ENCODE measurements at places on chromosomes 3 and 15.

- DNase-seq: peak; percentile 73
Measured at GRCh38 chr3:123750659-123751420, 133.3 kb downstream of the MYLK start.

DNA sequence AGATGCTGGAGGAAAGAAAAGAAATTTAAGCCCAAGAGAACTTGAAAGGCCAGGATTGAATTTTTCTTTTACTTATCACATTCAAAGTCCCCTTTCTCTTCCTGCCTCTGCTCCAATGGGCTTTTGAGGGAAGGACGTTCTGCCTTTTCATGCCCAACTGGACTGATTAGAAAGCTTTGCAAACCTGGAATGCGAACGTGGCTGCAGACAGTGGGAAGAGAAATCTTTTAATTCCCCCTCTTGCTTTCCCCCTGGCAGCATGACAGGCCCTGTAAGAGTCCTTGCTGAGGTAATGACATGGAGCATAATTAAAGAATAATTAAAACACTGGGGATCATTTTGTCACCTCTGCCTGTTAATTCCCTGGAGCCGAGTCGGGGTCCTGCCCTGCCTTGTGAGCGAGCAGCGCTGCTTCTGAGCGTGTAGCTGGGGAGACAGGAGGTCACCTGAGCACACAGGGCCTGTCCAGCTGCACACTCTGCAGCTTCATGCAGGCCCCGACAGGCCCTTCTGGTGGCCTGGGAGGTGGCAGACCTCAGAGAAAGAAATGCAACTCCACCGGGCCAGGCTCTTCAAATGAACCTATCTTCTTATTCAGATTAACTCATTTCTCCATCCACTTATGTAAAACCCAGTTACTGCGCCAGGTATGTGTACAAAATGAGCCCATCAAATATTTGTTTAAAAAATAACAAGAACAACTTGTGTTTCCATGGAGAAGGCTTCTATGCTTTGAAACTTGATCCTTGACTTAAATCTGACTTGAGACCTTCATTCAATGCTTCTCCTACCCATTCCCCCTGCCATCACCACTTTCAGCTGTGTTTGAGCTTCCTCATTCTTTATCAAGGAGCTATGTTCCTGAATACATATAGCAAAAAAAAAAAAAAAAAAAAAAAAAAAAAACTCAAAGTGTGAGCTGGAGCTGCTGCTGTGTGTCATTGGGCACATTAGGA, 628.2 kb upstream of the CFAP20DC start:
- DNase-seq: no peak

GRCh38 chr3:166860217-166860616, 519.9 kb downstream of the ZBBX start:
- no peak for DNase-seq

GRCh38 chr15:77983708-77984445, 93.6 kb downstream of the TBC1D2B start:
- no peak for DNase-seq

- no peak for DNase-seq
Measured at GRCh38 chr3:170889132-170889531, 19.1 kb upstream of the RPL22L1 start.

DNA sequence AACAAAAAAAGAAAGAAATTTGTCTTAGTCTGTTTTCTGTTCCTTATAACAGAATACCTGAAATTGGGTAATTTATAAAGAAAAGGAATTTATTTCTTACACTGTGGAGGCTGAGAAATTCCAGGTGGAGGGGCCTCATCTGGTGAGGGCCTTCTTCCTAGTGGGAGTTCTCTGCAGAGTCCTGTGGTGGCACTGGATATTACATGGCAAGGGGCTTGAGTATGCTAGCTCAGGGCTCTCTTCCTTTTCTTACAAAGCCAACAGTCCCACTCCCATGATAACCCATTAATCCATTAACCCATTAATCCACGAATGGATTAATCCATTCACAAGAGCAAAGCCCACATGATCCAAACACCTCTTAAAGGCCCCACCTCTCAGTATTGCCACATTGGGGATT, 2.9 kb upstream of the SATB1 start:
- no peak for DNase-seq

DNA sequence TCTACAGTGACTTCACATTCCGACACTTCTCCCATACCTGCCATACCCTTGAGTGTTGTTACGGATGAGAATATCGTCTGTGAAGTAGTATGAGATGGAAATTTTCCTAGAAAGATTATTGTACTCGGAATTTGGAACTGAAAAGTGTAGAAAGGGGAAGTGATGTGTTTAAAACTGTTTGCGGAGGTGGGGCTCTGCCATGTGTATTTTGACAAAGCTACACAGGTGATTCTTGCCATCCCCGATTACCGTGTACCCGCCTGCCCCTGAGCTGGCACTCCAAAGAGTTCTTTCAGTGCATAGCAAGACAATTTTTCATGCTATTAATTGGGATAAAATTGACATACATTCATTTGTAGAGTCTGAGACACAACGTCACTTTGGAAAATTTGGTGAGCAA, 81.7 kb downstream of the OPA1 start:
- DNase-seq: no peak

DNA sequence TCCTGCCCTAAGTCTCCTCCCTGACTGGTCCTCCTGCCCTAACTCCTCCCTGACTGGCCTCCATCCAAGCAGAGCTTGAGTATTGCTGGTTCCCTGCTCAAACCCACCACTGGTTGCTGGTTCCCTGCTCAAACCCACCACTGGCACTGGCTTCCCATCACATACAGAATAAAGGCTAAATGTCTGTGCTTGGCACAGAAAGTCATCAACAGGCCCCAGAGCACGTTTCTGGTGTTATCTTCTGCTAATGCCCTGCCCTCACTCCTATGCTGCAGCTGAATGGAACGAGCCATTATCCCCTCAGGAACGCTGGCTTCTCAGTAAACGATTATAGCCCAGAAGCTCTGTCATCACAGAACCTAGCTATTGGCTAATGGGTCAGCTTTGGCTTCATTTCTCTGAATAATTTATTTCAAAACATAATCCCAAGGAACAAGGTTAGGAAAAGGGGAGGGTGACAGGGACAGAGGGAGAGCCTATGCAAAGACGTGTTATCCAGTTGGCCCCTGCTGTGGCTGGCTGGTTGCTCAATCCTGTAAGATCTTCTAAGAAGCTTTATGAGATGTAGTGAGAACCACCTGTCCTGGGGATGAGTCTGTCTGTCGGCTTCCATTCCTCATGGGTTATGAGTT, 6.3 kb upstream of the MUC20 start:
- DNase-seq: no peak

- no peak for DNase-seq
Measured at GRCh38 chr3:85584779-85585356, 626.1 kb downstream of the CADM2 start.

- DNase-seq: no peak
Measured at GRCh38 chr3:28188686-28189085, 52.7 kb upstream of the CMC1 start.

GRCh38 chr15:27817258-27817657, 281.9 kb downstream of the OCA2 start:
- DNase-seq: no peak

GRCh38 chr3:196194542-196194915, 16.7 kb downstream of the ZDHHC19 start:
- DNase-seq: no peak

DNA sequence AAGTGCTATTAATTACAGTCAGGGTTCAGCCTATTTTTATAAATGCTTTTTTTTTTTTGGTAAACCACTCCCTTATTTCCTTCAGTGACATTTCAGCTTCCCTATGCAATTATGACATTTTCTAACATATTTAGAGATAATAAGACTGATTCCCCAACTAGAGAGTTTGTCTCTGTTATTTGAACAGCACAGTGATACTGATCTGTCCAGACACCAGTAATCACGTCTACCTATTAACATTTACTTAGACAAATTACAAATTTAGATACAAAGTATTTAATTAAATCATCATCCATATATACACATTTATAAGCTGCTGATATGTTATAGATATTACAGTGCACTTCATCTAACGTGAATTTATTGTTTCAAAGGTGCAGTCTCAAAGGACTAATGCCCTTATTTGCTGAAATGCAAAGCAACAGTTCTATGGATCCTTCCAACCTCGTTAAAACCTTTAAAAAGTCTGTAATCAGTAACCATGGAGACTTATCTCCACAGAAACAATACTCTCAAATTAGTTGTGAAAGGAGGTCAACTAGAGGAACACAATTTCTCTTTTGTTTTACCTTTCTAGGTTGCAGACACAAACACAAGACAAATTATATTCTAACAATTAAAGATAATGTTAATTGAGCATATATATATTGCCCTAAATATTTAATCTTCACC, 1531.1 kb downstream of the SI start:
- no peak for DNase-seq

DNA sequence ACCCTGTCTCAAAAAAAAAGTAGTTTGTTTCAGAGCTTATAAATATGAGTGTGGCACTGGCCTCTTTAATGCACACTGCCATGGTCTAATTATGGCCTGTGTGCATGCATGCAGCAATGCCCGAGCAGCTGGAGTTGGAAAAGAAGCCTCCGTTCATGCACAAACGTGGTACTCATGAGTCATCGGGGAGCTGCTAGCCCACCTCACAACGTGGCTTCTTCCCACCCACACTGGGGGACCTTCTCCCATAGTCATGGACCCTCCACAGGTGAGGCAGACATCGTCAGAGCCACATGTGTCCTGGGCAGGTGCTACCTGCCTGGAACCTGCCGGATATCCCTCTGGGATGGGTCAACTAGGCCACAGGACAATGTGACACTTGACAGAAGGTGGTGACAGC, 66.7 kb downstream of the ATP10A start:
- DNase-seq: no peak

GRCh38 chr15:72785432-72785831, 1.9 kb upstream of the ADPGK start:
- no peak for DNase-seq

DNA sequence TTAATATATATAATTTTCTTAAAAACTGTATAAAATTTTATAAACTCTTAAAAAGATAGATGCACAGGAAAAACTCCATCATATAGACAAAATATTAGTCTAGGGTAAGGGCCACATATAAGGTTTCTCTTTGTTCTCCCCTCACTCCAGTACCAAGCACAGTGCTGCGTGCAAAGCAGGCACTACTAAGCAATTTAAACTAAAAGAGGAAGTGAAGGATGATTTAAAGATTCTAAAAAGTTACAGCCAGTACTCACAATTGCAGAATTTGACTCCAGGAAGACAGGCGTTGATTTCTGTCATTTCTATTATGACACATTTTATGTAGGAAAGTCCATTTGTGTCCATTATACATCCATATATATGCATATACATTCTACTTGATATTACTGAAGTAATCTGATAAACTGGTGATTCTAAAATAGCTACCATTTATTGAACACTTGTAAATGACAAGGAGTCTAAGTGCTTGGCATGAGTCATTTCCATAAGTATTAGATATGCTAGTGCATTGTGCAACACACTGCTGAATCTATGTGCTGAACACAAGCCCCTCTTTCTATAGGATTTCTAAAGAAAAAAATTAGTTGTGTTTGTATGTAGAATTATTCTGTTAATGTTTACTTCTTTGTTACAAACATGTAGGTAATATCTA, 785.5 kb upstream of the ARRDC4 start:
- DNase-seq: no peak

- DNase-seq: no peak
Measured at GRCh38 chr15:53979051-53979788, 979 bp downstream of the UNC13C start.

DNA sequence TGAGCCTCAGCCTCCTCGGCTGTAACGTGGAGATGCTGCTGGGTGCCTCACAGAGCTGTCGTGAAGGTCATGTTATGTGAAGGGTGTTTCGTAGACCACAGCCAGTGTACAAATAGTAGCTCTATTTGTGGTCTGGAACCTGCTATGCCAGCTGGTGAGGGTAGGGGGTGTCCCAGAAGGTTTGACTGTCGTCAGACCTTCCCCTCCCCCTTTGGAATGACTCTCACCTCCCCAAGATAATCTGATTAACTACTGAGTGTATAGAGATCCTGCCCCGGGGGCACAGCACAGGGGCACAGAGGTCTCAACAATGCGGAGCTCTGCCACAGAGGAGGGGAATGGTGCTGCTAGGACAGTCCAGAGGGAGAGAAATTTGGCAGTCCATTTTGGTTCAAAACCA, 20.5 kb downstream of the FGD5 start:
- DNase-seq: no peak

DNA sequence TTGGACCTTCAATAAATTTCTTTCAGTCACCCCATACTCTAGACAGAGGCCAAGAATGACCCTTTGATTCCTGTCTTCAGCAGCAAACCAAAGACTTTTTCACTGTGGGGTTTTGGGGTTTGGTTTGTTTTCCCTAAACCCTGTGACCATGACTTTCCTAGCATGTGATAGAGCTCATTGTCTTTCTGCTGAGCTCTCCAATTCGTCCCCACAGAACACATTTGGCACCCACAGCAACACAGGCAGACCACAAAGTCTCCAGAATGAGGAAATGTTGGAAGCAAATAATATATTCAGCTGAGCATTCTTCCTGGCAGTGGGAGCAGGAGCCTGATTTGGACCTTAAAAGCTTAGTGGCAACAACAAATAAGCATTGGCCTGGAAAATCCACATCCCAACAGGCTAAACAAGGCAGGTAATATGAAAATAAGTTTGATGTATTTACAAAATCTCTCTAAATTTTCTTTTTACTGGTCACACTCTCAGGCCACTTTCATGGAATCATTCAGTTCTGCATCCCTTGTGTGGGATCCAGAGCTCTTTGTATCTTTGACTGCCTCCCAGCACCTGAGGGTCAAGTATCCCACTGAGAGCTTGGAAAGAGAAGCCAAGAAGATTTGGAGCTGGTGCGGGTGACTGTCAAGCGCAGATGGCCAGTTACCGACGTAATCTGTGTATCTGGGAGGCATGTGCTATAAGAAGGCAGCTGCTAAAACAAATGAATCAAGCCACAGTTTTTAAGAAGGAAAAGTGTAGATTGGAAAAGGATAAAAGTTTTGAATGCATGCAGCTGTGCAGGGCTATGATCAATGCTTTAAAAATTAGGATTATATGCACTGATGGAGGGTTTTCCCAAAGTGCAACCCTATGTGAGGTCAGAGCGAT, 36.5 kb upstream of the CPB1 start:
- DNase-seq: no peak

DNA sequence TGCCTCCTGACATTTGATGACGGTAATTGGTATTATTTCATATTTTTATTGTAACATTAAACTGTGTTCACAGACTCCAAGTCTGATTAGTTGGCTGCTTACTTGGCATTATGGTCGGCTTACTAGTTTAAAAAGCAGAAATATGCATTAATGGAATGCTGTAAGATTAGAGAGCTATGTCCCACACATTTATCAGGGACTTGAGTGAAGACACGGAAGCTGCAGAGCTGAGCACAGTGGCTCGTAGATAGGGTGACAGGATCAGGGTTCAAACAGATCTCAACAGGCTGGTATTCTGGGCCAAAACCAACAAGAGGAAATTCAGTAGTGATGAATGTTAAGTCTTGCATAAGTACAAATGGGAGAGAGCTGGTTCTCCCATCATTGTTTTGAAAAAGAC, 113.8 kb downstream of the ADAMTSL3 start:
- DNase-seq: no peak

GRCh38 chr15:35980719-35981118, 434.8 kb upstream of the DPH6 start:
- DNase-seq: no peak

GRCh38 chr3:113514265-113514769, 639 bp downstream of the SPICE1 start:
- DNase-seq: no peak

Data from RWPE1 (cell line).